Heart left ventricle (tissue), 16 donors: ENCODE measurements at places on chromosomes 6 and 20. TPM values are rescaled to one million over a fixed set of nuclear protein-coding genes. Genes with fewer than 3 reads are reported as not detected.

The PTCRA gene
- not detected for total RNA-seq

The C4B gene
- 83.5 TPM for total RNA-seq

DNA sequence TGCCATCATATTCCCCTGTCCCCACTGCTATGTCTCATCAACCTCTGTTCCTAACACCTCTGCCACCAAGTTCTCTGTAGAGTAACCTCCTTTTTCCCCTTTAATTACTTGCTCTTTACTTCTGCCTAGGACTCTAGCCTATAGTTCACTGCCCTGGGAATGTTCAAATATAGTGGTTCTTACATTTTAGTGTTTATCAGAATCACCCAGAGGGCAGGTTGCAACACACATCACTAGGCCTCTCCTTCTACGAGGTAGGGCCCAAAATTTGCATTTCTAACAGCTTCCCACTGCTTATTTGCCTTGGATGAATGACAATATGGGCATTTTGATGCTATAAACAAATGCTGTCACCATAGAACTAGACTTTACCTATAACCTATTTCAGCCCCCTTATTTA lies 23.1 kb upstream of the C6orf141 start:
- DNase-seq: no peak

DNA sequence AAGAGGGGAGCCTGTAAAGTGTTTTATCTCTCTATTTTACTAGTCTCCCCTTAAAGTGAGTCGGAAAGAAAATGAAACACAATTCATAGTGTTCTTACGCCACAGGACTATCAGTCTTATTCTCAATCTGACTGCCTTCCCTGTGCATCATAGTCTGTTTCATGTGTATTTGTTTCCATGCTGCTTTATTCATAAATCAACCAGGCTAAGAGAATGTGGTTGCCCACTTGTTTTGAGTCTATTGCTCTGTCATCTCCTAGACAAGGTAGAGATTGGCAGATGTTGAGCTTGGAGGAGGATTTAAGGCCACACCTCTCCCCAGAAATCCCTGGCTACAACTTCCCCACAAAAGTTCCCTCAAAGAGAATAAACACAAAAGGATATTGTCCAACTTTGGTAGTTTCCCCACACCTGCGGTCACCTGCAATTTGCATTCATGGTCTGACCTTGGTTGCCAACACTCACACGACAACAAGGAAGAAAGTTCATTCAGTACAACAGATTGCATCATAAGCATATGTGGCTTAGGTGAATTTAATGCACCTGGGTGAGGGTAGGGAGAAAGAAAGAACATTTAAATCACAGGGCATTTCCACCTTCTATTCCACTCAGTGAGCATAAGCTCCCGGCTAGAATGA lies 167.1 kb upstream of the FBXL4 start:
- no peak for DNase-seq

GRCh38 chr6:329888-330691 lies 37.8 kb downstream of the DUSP22 start:
- DNase-seq: no peak

- DNase-seq: no peak
Measured at GRCh38 chr6:149856256-149856994, 7.7 kb downstream of the LRP11 start.

DNA sequence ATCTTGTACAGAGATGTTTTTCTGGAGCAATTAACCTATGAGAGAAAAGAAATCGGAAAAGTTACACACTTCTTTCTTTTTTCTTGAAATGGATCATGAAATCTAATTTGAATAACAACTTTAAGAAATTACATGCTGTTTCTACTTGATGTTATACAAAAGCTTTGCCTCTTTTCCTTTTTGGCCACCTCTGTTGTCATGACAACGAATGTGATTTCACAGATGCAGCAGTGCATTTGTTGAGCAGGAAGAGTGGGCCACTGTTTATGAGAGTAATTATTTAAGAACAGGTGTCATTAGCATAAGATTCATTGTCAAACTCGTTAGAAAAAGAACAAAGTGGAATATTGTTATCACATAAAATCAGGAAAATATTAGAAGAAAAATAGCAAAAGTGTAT lies 148.3 kb upstream of the IMPG1 start:
- no peak for DNase-seq

GRCh38 chr20:33878583-33878982 lies 67.4 kb downstream of the CHMP4B start:
- DNase-seq: no peak

- DNase-seq: no peak
Measured at GRCh38 chr6:152057832-152058498, 250.5 kb downstream of the ESR1 start.

DNA sequence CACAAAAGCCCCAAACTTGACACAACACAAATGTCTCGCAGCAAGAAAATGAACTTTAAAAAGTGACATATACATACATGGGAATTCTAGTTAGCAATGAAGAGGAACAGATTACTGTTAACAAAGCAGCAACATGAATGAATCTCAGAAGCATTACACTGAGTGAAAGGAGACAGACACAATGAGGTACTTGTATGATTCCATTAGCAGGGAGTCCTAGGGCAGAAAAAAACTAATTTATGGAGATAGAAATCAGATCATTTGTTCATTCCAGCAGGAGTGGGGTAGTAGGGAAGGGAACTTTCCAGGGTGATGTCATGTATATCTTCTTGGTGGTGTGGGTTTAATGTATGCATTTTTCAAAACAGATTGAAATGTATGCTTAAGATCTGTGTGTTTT lies 524.4 kb downstream of the KIF16B start:
- no peak for DNase-seq
